ENCODE measurements at places on chromosomes 3 and 15.

DNA sequence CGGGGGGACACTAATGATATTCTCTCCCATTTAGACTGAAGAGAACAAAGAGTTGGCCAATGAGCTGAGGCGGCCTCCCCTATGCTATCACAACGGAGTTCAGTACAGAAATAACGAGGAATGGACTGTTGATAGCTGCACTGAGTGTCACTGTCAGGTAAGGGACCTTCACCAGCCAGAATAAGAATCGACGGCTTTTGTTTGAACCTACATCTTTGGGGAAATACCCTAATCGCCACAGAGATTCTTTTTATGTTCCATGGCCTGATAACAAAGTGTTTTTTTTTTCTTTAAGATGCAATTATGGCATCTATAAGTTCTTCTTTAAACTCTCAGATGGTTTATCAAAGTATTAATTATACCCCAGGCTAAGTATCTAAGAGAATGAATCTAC lies 3.4 kb downstream of the THBS1 start:
- no peak for DNase-seq

DNA sequence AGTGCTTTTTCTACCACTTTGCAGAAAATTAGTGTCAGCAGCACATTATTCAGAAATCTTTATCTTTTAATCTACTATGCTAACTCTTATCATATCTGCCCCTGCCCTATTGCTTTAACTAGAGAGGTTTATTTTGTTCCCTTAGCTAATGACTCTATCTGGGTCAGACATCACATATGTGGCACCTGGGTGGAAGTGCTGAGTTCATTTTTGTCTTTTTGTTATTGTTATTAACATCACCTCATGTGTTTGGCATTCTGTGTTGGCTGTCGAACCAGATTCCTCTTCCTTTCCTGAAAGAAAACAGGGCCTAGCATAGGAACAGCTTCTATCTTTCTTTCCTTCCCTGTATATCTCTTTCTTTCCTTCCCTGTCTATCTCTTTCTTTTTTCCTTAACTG lies 100.7 kb downstream of the RBMS3 start:
- DNase-seq, result no peak

- DNase-seq, result no peak
These were observed 12.0 kb upstream of the C3orf80 start for GRCh38 chr3:160213191-160213590.

- peak; percentile 25 for DNase-seq
These were observed 43.5 kb downstream of the ACAD9 start for GRCh38 chr3:128922804-128923459.

DNA sequence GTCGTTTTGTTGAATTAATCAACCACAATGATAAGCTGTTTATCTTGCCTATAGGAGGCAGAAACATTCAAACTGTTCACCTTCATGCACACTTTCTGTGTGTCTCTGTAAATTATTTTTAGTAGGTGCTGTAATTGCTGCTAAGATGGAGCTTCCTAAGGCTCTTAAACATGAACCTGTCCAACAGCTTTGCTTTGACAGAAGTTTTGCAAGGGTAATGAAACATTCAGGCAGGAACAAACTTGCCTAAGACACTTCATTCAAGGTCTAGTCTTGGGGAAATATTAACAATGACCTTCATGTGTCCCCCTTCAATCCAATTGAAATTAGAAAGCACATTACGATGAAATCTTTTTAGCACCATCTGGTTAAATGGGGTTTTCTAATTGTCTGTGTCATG lies 156.1 kb downstream of the DIPK2A start:
- DNase-seq, result no peak

DNA sequence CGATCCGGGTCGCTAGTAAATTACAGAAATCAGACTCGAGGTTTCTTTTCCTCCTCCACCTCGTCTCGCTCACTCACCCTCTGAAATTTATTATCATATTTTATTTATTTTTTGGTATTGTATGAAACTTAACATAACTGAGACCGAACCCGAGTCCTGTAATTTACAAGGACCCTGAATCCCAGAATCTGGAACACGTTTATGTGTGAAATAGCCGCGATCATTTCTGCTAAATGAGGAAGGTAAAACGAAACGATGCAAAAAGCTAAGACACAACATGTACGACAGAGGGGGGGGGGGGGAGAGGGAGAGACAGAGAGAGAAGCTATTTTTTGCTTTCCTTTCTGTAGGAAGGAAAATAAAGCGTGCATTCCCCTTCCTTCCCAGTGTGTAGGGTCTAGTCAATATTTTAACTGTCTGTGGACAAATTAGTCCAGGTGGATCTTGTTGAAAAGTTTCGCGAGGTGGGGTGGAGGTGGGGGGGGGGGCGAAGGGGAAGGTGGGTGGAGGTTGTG lies 1.6 kb downstream of the BBX start:
- DNase-seq, result no peak

- DNase-seq, result no peak
These were observed 32.3 kb upstream of the CTSH start for GRCh38 chr15:78977091-78977571.

DNA sequence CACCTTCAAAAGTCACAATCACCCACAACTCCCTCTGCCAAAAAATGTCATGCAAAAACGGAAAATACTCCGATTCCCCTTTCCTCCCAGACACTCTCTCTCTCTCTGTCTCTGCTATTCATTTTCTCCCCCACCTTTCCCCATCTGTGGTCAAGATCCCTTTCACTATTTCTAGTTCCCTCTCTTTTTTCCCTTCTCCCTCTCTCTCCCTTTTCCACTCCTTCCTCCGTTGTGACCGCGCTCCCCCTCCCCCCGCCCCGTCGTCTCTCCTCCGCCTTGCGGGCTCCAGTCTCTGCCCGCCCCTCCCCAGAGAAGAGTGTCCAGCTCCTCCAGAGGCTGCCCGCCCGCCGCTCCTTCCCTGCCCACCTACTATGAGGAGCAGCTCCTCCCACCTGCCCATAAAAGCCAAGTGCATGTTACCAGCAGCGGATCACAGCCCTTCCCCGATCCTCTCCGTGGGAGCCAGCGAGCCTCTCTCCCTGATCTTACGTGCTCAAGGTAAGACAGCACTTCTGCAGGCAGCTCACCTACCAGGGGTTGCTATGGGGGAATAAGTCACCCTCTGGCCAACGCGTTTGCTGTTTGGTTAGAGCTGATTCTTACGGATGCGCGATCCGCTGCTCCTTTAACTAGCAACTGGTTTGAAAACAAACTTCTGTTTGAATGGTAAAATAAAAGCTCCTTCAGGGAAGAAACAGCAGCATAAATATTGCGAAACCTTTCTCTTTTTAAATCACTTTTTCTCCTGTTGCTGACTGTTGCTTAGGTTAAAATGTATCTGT lies at the start of gene COL8A1:
Gene COL8A1, plus strand, starts transcription at position 428 of the 782 bp plus-strand sequence. CDS start 152,089 bp downstream, outside the sequence.
- no peak for DNase-seq

GRCh38 chr3:115022835-115023398 lies 124.2 kb downstream of the ZBTB20 start:
- no peak for DNase-seq

DNA sequence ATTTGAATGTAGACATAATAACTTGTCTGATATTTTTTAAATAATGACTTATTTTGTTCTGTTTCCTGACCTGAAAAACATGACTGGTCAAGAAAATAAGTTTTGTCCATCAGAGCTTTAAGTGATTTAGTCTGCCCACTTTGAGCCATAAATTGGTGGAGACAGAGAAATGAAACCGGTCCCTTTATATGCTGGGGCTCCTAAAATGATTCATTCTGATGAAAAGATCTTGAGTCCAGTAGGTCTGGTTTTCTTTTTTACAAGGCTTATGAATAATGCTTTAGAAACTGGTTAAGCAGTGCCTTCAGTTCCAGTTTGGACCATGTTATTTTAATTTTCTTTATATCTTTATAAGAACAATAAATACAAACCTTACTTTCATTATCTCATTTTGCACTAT lies 293.2 kb downstream of the DIPK2A start:
- DNase-seq, result no peak

- no peak for DNase-seq
These were observed 24.3 kb upstream of the CP start for GRCh38 chr3:149245738-149246451.

- DNase-seq, result no peak
These were observed 309.8 kb downstream of the GBE1 start for GRCh38 chr3:81451611-81452010.

- no peak for DNase-seq
These were observed 3.9 kb downstream of the GP5 start for GRCh38 chr3:194395212-194395611.
